ENCODE measurements at places on chromosomes 1 and 21.
A peak's percentile ranks its signal among the peaks of the same experiment; 100 is the strongest.

GRCh38 chr21:41373763-41374162 is 11.9 kb downstream of the MX2 start:
- DNase-seq: no peak

GRCh38 chr1:170687621-170688020 is 23.7 kb downstream of the PRRX1 start:
- DNase-seq: no peak

DNA sequence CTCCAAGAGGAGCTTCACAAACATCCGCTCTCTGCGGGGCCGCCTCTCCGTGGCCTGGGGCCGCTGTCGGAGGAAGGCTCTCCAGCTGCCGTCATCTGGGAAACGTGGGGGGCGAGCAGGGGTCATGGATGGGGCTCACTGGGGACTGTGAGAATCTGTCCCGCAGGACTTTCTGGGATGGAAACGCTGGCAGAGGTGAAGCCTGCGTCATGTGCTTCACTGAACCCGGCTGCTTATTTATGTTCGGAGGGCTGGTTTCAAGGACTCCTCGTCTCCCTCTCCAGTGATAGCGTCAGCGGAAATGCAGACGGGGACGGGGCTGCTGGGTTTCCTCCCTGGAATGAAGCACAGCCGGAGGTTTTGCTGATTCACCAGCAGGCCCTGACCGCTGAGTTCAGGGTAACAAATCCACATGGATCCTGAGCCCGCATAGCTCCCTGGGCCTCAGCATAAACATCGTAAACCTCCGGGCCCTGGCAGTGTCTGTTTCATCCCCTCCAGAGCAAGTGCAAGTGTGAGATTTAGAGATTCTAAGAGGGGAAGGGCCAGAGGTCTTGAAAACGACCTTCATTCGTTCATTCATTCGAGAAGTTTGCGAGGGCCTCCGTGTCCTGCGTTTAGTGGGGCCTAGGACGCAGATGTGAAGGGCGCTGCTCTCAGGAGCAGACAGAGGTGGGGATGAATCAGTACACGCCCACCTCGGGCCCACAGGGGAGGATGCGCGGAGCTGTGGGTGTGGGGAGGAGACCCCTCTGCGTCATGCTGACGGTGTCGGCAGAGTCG is 7.0 kb upstream of the POFUT2 start:
- peak; percentile 97 for DNase-seq

- DNase-seq: no peak
Measured at GRCh38 chr1:223056802-223057201, 86.2 kb downstream of the TLR5 start.

GRCh38 chr1:154539486-154540483 is 18.7 kb downstream of the UBE2Q1 start:
- no peak for DNase-seq

DNA sequence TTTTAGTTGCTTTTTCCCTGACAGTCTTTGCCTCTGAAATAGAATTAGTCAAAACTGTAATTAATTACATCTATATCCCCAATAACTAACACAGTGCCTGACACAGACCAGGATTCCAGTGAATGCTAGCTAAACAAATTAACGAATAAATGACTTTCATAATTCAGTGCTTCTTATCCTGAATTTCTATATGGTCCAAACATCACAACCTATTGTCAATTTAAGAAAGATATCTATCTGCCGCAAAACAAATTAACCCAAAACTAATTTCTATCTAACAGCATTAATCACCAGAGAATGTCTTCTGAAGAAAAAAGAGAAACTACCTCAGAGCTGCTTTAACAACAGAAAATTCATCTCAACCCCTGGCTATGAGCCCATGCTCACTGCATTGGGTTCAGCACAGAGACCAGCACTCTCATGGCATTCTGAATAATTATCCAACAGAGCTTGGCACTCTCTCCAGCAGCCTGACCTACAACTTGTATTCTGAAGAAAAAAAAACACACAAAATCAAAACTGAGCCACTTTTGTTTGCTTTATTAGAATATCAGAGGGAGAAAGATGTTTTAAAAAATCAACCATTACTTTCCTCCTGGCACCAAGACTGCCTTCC is 547.3 kb upstream of the BEND5 start:
- no peak for DNase-seq

GRCh38 chr1:41277371-41277975 is 35.4 kb upstream of the SCMH1 start:
- no peak for DNase-seq

- DNase-seq: no peak
Measured at GRCh38 chr1:92587445-92587844, 100.7 kb upstream of the GFI1 start.

DNA sequence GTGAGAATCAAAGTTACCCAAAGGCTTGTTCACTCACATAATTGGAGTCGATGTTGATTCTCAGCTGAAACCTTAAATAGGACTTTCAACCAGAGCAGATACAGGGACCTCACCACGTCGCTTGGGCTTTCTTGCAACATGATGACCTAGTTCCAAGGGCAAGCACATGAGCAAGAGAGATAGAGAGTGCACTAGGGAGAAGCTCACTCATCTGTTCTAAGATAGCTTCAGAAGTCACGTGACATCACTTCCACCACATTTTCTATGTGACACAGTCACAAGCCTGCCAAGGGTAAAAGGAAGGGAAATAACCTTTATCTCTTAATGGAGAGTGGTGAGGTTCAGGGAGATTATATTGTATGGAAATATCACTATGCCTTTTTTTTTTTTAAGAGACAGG is 470.1 kb upstream of the PLXNA2 start:
- no peak for DNase-seq

DNA sequence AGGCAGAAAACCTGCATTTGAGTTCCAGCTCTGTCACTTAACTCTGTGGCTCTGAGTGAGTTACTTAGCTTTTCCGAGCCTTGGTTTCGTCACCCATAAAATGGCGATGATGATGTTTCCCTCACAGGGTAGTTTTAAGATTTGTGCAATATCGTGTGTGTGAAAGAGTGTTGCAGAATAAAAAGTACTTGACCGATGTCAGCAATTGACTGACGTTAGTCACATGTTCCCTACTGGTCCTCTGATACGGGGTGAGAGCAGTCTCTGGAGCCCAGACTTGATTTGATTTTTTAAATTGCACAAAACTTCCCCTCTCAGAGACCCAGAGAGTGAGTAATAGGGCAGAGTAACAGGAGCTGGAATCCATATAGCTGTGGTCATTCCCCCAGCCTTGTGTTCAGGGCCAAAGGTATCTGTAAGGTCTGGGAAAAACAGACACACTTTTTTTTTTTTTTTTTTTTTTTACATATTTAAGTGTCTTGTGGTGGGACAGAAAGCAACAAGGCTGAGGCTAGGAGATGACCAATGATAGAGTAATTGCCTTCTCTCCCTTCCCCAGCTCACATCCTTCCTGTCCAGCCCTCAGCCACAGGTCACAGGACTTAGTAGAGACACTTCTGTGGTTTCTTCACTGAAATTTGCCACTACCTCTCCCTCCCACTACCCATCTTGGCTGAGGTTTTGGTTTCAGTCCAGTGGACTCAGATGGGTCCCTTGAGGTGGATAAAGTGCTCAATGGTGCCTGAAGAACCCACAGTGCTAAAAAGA is 2.0 kb downstream of the FCER1G start:
- peak; percentile 76 for DNase-seq

GRCh38 chr1:56378341-56379070 is 200.9 kb downstream of the PLPP3 start:
- DNase-seq: no peak

GRCh38 chr1:227225715-227226346 is 92.5 kb downstream of the CDC42BPA start:
- DNase-seq: no peak

DNA sequence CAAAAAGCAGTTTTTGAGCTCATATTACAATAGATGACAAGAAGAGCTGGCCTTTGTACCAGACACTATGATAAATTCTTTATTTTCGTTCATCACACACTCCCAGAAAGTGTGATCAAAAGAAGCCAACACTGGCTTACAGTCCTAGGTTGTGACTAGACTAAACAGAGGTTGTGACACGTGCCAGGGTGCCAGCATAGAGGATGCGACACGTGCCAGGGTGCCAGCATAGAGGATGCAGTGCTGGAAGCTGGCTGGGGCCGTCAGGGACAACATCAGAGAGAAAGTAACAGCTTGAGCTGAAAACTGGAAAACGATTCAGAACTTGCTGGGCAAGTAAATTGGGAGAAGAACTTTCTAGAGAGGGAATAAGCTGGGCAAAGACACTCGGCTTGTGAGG is 2.2 kb downstream of the MTARC1 start:
- DNase-seq: peak; percentile 58

GRCh38 chr1:224809613-224810012 is 119.9 kb upstream of the DNAH14 start:
- DNase-seq: no peak

DNA sequence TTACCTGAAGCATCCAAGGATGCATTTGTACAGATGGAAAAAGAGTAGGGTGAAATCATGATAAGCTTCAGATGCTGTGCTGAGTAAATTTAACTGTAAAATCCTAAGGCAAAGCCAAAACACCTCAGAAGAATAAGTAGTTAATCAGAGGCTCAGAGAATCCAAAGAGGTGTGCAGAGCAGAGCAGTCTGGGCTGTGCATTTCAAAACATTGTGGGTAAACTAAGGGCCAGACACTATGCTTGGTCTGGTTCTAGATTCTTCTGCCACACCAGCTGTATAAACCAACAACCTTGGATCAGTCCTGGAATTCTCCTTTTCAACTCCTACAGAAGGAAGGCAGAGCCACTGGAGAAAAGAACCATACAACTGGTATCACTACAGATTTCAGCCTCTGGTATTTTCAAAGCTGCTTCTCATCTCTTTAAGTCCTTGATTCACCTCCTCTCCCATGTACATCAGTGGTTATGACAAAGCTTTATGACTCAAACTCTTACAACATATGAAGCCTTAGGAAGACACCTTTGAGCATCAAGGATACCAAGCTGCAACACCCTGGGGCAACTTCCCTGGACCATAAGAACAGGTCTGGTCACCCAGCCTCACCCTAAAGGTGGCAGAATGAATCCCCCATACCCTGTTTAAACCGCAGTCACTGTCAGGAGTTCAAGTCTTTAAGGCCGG is 11.6 kb upstream of the HIPK1 start:
- DNase-seq: no peak

DNA sequence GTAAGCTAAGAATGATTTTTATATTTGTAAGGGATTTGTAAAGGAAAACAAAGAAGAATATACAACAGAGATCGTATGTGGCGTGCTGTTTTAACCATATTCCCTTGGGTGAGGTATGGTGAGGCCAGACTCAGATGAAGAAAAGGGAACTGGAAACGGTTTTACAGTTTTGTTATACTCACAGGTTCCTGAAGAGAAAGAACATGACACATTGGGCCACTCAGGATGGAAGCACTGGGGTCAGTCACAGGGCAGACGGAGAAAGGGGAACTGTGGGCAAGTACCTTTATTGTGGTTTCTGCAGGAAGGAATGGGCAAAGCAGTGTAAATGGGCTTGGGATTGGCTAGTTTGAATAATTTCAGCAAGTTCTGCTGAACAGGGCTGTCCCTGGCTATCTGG is 177.4 kb downstream of the LBR start:
- DNase-seq: no peak

GRCh38 chr1:66078412-66078811 is 285.7 kb downstream of the PDE4B start:
- DNase-seq: no peak

GRCh38 chr21:34331726-34332125 is 32.1 kb upstream of the KCNE2 start:
- no peak for DNase-seq

DNA sequence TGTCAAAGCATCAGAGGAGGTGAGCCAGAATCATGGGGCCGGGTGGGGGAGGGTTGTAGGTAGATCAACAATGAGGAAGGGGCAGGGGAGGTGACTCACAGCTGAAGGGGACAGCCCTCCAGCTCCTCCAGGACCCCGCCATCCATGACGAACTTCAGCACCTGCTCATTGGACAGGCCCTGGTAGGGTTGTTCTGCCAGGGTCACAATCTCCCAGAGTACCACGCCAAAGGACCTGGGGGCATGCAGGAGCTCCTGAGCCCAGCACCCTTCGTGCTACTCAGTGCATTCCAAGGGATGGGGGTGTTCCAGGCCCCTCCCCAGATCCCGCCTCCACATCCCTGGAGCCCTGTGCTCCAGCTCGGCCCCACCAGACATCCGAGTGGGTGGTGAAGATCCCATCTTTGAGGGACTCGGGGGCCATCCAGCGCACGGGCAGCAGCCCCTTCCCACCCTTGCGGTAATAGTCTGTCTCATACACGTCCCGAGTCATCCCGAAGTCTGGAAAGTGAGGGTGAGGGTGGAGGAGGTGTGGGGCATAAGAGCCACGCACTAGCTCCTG is 17.5 kb downstream of the INSRR start:
- DNase-seq: no peak

DNA sequence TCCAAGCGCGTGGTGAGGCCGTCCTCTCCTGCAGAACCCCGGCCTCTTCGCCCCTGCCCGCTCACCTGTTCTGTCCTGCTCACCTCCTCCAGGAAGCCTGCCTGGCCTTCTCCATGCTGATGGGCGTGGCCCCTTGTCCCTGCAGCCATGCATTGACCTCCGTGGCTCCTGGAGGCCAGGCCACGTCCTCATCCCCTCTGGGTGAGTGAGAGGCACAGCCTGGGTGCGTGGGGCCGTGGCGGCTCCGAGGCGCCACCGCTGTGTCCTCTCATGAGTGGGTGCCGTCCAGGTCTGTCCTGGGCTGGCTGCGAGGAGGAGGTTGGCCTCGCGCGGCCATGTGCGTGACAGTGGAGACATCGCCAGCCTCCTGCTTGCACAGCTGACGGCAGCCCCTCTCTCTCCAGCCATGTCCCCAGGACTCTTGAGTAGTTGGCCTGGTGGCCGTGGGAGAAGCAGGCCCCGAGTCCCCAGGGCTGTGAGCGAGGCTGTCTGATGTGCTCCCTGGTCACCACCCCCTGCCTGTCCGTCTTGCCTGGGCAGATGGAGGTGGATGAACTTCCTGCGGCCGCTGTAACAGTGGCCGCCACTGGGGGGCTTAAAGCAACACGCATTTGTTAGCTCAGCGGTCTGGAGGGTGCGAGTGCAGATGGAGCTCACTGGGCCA is 58.1 kb downstream of the PRKCZ start:
- DNase-seq: no peak

DNA sequence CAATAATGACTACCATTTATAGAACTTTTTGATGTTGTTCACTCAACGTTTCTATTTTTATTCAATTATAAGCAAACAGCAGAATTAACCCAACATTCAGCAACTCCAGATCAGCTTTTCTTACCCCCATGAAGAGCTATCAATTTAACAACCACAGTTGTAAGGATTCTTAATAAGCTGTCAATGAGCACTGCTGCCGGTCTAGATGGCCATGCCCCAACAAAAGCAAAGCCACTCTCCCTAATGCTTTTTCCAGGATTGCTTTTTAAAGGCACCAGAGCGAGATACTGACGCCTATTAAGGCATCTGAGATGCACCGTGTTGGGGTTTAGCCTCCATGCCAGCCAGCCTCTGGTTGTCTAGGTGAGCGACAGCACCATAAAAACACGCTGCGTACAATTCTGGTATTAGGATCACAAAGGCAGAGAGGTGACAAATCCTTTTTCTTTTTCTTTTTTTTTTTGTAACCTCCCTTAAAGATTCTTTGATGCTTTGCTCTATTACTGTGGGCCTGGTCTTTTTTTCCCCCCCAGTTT is 39.5 kb downstream of the PTPRC start:
- no peak for DNase-seq

All from right atrium auricular region (tissue), 2 donors.